ENCODE measurements at places on chromosomes 5 and 9.

DNA sequence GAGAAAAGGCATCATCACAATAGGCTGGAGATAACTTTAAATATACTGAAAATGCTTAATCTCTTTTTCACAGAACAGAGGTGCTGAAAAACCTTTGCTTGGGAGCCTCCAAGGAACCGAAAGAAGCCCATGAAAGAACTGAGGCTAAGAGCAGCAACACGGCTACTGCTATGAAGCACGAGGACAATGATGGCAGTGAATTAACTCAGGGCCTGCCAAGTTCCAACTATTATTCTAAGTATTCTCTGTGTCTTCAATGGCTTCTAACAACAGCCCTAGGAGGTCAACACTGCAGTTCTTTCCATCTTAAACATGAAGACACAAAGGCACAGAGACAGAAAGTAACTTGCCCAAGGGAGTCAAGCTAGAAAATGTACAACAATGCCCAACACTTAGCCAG lies 293.0 kb upstream of the DAP start:
- DNase-seq: no peak

- no peak for DNase-seq
Measured at GRCh38 chr5:7910738-7911428, 41.9 kb downstream of the MTRR start.

GRCh38 chr9:120931231-120932085 lies 4.9 kb upstream of the TRAF1 start:
- peak; percentile 74 for DNase-seq

DNA sequence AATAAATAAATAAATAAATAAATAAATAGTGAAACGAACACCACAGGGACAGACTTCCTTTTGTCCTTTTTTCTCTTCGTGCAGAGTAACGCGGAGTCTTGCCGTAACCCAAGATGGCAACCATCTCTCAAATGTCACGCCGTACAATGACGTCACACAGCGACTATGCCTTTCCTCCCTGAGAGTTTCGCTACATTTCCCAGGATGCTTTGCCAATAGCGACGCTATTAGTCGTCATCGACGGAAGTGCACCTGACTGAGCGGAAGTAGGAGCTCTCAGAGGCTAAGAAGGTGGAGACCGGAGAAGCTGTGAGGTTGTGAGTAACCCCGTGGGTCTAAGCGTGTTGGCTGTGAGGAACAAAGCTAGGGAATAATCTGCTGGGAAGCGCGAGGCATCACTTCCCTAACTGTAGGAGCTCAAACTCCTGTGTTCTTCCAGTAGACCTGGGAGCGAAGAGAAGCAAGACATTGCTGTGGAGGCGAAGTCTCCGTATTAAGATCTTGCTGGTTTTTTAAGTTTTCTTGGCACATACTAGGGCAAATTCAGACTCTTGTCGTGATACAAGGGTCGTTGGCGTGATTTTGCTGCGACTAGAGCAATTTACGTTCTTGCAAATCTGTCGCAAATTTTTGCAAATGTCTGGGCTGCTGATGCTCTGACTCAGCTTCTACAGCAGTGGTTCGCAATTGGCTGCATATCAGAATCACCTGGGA lies at the start of gene TTC1:
Gene TTC1 (plus strand): TSS at position 263 of the 714 bp plus-strand sequence. CDS start 1,390 bp downstream, outside the sequence.
- peak; percentile 99 for DNase-seq

GRCh38 chr5:2326601-2327000 lies 424.9 kb downstream of the IRX2 start:
- no peak for DNase-seq

GRCh38 chr5:138900281-138900965 lies 25.3 kb upstream of the LRRTM2 start:
- peak; percentile 80 for DNase-seq

GRCh38 chr9:83536332-83536731 lies 1.9 kb downstream of the FRMD3 start:
- DNase-seq: no peak

GRCh38 chr5:148848393-148849031 lies 22.1 kb downstream of the ADRB2 start:
- no peak for DNase-seq

- DNase-seq: no peak
Measured at GRCh38 chr5:75847561-75848021, 130.4 kb upstream of the POC5 start.

- no peak for DNase-seq
Measured at GRCh38 chr5:58016358-58016757, 443.5 kb downstream of the PLK2 start.

DNA sequence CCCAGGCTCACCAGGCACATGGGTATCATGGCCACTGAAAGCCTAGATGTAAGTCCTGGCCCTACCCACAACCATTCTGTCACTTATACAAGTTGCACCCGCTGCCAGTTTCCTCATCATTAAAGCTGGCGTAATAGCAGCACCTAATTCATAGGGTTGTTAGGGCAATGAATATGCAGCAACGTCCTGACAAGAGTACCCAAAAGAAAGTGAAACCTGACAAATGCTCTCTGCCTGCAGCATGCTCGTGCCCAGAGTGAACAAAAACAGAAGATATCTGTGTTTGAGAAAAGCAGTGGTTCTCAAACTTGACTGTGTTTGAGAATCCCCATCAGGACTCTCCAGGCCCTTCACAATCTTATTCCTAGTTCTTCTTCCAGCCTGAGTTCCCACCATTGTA lies 632.4 kb downstream of the SEMA5A start:
- DNase-seq: no peak

- DNase-seq: no peak
Measured at GRCh38 chr9:85586684-85587083, 155.1 kb downstream of the AGTPBP1 start.

GRCh38 chr5:76744632-76745031 lies 28.7 kb downstream of the F2R start:
- no peak for DNase-seq

DNA sequence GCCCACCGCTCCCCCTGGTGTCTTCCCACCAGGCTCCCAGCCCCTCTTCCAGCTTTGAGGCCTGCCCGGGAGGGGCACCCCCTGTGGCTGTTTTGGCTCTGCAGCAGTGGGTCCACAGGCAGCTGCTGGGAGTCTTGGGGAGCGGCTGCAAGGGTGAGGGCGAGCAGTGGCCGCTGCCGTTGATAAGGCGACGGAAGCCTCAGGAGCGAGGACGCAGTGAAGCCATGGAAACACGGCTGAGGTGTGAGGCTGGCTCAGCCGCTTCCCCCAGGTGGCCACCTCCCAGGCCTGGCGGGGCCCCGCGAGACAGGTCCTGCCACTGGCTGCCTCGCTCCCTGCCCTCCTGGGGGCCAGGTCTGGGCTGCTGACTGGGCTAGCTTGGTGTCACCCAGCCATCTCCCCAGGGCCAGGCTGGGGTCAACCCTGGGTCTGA lies 41.5 kb downstream of the CXXC5 start:
- DNase-seq: no peak

- peak; percentile 57 for DNase-seq
Measured at GRCh38 chr5:173925449-173926071, 37.4 kb downstream of the CPEB4 start.

- no peak for DNase-seq
Measured at GRCh38 chr5:172846677-172847076, 12.6 kb downstream of the ERGIC1 start.

DNA sequence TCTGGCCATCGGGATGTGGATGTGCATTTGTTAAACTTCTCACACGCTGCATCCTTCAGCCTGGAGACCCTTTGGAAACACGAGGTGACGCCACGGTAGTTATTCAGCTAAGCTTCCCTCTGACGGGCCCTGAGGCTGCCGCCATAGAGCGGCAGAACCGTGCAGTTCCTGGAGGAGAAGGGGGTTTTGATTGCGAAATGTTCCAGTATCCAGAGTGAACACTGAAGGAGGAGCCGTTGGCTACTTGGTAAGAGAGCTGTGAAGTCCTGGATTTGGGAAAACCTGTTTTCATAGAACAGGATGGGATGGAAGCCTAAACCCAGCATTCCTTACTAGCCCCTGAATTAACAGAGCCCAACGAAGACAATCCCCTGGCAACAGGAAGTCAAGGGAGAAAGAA lies 23.0 kb upstream of the EXOC3 start:
- DNase-seq: no peak

DNA sequence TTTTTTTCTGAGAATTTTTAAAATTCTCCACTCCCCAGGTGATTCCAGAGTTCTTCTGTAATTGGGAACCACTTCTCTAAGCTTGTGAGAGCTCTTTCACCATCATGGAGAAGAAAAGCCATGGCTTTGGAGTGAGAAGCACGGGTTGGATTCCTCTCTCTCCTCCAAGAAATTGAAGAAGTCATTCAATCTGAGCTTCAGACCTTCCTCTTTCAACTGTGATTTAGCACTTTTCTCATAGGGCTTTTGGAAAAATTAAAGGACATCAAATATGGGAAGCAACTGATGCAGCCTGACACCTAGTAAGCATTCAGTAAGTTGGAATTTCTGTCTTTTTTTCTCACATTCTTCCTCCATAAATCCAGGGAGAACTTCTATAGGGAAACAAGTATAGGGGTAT lies 580.4 kb upstream of the KLF4 start:
- no peak for DNase-seq

GRCh38 chr5:72036951-72037350 lies 70.3 kb upstream of the MAP1B start:
- no peak for DNase-seq

DNA sequence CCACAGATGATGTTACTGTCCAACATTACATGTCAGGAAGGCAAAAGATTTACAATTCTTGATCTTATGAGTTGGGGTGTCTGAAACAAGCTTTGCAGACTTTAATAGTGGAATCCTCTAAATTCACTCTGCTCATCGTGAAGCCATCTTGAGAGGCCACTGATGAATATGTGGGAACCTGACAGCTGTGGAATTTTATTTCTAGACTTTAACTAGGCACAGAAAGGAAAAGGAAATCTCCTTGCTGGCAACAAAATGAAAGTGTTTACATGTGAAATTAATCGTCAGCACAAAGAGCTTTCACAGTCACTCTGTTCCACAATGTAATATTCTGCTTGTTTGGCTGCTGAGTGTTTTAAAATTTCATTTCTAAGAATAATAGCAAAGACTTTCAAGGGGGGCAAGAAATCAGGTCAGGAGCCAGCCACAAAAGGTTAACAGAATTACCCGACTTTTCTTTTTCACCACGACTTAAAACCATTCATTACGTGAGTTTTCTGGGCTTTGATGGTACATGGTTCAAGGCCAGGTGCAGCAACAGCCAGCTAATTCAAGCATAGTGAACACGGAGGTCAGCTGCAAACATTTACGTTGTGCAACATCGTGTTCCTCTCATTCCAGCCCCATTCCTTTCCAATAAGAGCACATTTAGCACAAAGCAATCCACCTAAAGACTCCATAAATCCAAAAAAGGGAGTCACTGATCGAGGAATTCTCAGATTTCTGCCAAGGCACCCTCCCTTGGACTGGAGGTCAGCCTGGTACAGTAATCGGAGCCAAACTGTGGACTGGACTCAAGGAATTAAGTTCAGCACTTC lies 14.6 kb downstream of the NREP start:
- peak; percentile 89 for DNase-seq

GRCh38 chr5:122907276-122907675 lies 61.9 kb downstream of the SNX24 start:
- DNase-seq: peak; percentile 29

DNA sequence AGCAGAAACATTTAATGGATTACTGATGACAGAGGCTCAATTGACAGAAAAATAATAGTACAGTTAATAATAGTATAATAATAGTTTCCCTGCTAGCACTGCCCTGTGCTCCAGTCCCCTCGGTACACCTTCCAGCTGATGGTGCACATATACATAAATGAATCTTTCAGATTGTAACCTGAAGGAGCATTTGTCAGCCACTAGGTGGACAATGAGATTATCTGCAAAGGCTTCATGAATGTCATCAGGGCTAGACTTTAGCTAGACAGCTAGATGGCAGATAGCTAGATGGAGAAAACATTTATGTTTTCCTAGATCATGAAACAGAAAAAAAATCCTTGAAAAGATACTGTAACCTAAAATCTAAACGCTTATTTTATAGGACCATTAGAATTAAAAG lies 304.4 kb upstream of the SMC2 start:
- peak; percentile 18 for DNase-seq

- DNase-seq: no peak
Measured at GRCh38 chr5:71743155-71743554, 24.1 kb downstream of the CARTPT start.

DNA sequence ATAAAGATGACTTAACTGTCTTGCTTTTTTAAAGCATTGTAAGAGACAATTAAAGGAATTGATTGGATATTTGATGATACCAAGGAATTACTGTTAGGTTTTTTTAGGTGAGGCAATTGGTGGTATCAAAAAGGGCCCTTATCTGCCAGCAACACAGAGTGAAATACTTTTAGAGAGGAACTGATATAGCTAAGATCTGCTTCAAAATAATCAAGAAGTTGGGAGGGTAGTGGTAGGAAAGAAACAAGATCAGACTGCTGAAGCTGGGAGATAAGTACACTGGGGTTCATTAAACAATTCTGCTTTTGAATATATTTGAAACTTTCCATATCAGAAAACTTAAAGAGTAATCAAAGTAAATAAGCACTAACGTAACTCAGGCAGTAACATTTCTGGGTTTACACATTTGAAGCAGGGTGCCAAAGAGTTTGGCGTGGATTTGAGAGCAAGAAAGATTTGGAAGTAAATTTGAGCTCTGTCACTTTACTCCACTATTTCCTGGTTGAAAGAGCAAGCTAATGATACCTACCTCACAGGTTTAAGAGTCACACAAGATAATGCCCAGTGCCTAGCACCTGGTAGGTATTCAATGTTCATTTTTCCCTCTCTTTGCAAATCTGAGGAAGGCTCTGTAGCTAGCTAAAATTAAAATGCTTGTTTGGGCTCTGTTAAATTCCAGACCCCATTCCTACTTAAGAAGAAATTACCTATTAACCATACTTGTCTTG lies 6.9 kb downstream of the ERMP1 start:
- no peak for DNase-seq

- peak; percentile 14 for DNase-seq
Measured at GRCh38 chr5:56698463-56699381, 116.6 kb upstream of the MAP3K1 start.

GRCh38 chr9:130601100-130601499 lies 21.7 kb downstream of the FUBP3 start:
- DNase-seq: no peak

- no peak for DNase-seq
Measured at GRCh38 chr5:147170603-147171002, 64.2 kb upstream of the STK32A start.

DNA sequence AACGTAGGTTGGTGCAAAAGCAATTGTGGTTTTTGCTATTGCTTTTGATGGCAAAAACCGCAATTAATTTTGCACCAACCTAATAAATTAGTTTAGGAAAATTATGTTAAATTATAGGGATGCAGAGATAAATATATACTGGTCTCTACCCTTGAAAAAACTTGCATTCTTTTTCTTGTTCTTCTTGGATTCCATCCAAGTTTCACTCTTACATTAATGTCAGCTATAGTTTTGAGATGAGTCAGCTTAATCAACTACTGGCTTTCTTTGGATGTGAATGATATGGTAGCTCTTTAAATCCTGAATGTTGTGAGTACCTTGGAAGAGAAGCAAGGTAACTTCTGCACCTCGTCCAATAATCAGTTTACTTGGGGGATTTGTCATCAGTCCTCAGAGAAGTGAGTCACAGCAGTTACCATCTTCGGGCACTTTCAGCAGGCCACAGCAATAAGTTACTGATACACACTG lies 549.0 kb upstream of the ZNF608 start:
- peak; percentile 62 for DNase-seq

GRCh38 chr9:135126451-135127187 lies 39.2 kb downstream of the OLFM1 start:
- DNase-seq: no peak

- no peak for DNase-seq
Measured at GRCh38 chr5:173187054-173187743, 42.9 kb downstream of the BNIP1 start.

All from astrocyte of the spinal cord (primary cell).